ENCODE measurements at places on chromosomes 7 and 10.
A peak's percentile ranks its signal among the peaks of the same experiment; 100 is the strongest.

- no peak for DNase-seq
These were observed 53.7 kb downstream of the ADCY1 start for GRCh38 chr7:45627691-45628456.

DNA sequence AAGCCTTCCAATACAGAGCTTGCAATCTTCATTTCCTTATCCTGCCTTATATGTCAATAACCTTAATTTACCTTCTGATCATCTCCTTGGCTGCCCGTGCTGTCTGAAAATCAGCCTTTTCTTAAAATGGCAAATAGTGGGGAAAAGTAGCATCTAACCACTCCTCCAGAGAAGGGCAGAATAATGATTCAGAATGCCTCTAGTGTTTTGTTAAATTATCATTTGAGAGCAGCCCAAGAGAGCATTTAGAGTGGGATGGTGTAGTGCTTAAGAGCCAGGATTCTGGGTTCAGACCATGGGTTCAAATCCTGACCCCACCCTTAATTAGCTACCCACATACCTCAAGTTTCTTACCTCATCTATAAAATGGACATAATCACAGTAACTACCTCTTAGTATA is 4.6 kb upstream of the TMEM139 start:
- no peak for DNase-seq

- DNase-seq, result peak; percentile 57
These were observed 2.1 kb downstream of the MXI1 start for GRCh38 chr10:110209454-110209925.

DNA sequence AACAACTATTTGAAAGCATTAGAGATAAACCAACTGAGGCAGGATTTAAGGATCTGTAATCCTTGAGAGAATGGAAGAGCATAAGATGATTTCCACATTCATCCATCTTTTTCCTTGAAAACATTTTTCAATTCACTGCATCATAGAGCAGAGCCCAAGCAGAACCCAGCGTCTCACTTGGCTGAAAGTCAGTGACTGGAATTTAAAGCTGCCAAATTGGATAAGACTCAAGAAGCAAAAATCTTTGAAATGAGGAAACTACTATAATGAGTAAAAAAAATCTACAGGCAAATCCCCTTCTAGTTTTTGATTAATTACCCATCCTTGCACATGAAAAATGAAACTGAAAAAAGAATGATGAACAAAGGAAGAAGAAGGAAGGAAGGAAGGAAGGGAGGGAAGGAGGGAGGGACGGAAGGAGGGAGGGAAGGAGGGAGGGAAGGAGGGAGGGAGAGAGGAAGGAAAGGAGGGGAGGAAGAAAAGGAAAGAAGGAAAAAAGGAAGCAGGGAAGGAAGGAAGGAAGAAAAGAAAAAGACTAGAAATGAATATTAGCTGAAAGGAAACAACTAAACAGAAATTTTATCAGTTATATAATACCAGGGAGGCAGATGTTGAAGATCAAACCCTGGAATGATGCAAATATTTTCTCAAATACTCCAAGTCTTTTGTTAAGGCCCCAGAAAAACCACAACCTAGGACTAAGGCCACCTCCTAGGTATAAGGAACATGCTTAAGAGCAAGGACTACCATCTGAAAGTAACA is 336.3 kb upstream of the MAGI2 start:
- DNase-seq, result no peak

DNA sequence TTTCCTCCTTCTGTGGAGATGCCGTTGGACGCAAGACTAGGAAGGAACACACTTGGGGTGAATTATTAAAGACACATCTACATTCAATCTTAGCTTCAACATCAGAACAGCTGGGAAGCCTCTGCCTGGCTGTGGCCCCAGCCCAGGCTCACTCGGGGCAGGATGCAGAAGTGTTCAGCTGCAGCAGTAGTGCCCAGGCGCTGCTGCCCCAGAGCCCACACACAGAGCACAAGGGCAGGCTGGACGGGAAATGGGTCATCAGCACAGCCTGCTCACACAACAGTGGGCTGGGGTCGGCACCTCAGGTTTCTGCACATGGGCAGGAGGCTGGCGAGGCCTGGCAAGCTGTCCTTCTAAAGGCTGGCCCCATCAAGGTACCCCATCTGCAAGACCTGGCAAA is 42.5 kb downstream of the NOD1 start:
- no peak for DNase-seq

GRCh38 chr7:125090596-125090995 is 161.0 kb upstream of the POT1 start:
- DNase-seq, result no peak

DNA sequence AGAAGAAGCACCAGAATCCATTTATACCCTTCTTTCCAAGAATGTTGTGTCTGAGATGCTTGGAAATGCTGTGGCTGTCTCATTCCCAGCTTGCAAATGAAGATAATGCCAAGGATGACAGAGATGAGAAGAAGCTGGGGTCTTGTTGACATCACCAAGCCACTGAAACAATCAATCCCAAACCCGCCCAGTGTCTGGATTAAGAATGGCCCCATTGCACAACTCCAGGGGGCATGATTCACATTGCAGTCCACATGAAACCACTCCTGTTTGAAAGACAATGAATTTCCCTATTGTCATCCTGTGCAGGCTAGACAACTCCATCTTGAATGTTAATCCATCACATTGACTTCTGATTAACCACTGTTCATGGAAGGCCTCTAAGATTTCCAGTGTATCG is 28.6 kb downstream of the SORBS1 start:
- DNase-seq, result no peak

DNA sequence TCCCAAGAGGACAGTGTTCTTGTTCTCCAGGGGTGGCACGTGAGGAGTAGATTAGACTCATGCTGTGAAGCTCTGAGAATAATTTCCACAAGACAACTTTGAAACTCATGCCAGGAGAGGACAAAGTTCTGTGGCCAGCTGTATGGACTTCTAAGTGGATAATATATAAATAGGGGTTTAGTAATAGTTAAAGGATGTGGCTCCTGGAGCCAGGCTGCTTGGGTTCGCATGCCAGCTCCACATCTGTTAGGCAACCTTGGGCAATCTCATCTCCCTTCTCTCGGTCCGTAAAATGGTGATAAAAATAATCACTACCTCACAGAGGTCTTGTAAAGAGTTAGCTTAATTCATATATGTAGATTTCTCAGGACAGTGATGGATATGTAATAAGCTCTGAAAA is 35.8 kb downstream of the ACSL5 start:
- DNase-seq, result no peak

GRCh38 chr7:112058686-112059085 is 147.5 kb downstream of the DOCK4 start:
- no peak for DNase-seq

DNA sequence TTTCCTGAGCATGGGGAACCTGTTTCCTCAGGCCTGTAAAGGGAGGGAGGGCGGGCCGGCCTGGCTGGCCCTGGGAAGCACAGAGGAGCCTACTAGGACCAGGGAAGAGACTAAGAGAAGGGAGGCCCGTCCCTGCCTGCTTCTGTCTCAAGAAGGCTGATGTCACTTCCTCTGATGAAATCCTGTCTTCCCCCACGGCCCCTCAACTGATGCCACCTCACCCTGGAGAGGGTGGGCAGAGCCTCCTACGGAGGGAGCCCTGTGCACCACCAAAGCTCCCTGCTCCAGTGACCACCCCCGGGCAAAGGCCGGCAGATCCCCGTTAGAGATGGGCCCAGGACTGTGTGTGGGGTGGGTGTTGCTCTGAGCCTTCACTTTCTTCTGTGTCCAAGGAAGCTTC is 1.0 kb upstream of the PILRA start:
- DNase-seq, result no peak

DNA sequence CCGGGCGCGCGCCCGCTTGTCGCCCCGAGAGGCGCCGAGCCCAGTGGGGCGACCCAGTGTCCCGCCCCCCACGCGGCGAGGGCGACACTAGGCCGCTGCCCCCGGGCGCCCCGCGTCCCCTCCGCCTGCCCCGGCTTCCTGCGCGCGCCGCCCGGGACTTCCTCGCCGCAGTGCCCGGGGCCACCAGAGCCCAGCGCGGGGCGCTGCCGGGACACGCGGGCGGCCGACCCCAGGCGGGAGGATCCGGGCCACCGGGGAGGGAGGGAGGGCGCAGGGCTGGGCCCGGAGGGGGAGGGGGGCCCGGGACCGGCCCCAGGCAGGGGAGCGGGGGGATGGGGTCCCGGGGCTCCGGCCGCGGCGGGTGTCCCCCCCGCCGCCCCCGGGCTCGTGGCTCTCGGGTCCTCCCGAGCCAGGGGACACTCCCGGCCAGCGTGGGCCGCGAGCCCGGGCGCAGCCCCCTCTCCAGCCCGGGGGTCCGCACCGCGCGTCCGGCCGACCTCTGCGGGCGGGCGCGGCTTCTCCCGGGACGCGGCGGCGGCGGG is 435 bp upstream of the PWWP2B start:
- DNase-seq, result peak; percentile 41
